ENCODE measurements at places on chromosomes 7 and 10.

DNA sequence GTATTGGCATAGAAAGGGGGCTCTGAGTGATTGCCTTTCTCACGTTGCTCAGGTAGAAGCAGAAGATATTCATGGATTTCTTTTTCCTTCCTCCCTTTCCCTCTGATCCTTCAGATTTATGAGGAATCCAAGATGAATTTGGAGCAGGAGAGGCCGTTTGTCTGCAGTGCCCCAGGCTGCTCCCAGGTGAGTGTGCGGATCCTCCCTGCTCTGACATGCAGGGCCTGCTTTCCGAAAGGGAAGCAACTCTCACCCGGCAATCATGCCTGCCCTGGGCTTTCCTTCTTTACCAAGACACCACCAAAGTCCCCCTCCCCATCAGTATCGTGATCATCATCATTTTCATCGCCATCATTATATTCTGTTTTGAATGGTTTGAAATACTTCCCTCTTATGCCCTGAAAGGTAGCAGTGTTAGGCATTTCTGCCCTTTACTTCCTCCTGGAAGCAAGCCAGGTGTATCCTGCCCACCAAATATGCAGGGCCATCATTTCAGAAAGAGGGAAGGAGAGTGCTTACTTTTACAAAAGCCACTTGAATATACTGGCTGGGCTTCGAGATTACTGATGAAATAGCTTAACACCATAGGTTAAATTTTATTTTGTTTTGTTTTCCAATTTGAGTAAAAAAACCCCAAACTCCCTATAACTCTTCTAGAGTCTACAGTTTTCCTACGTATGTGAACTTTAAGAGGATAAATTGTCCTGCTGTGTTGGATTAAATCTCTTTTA lies 75.9 kb downstream of the CREB5 start:
- H3K36me3 ChIP-seq, result no peaks in the 10 kb centered on the region
- DNase-seq, result no peak
- H3K27ac ChIP-seq, result no peak overlapping the region
- H3K27me3 ChIP-seq, result no peaks in the 10 kb centered on the region

DNA sequence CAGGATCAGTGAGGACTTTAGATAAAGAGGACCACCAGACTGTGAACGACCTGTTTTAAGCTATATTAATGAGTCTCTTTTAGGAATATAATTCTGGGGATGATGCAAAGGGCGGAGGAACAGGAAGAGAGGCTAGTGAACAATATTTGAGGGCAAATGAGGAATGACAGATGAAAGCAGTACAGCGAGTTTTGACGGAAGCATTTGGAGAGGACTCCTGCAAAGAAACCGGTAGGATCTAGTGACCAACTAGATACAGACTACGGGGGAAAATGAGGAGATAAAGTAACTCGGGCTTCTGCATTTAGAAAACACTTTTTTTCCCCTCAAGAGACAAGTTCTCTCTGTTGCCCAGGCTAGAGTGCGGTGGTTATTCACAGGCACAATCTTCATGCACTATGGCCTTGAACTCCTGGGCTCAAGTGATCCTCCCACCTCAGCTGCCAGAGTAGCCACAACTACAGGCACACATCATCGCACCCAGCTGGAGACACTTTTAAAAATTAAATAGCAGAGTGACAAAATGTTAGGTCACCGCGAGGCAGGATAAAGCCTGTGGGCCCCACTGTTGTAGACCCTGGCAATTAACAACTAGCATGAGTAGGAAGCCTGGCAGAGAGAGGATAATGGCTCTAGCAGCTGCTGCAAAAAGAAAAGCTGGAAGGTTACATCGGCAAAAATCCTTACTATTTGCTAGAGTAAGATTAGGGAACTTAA lies 143.2 kb downstream of the SRPK2 start:
- no peak overlapping the region for H3K27ac ChIP-seq
- no peaks in the 10 kb centered on the region for H3K27me3 ChIP-seq
- peaks cover 3% of the 10 kb centered on the region for H3K4me1 ChIP-seq

GRCh38 chr7:40239755-40240303 lies 105.0 kb downstream of the SUGCT start:
- H3K36me3 ChIP-seq, result no peaks in the 10 kb centered on the region
- no peaks in the 10 kb centered on the region for H3K4me1 ChIP-seq
- H3K27ac ChIP-seq, result no peak overlapping the region
- no peaks in the 10 kb centered on the region for H3K27me3 ChIP-seq
- no peak for DNase-seq

- no peaks in the 10 kb centered on the region for H3K4me1 ChIP-seq
- H3K27ac ChIP-seq, result no peak overlapping the region
- H3K36me3 ChIP-seq, result no peaks in the 10 kb centered on the region
- no peaks in the 10 kb centered on the region for H3K27me3 ChIP-seq
Observed at GRCh38 chr7:135098391-135098790, 49.5 kb upstream of the TMEM140 start.

GRCh38 chr10:48745662-48746245 lies 61.1 kb downstream of the WDFY4 start:
- no peaks in the 10 kb centered on the region for H3K4me1 ChIP-seq
- H3K36me3 ChIP-seq, result no peaks in the 10 kb centered on the region
- no peaks in the 10 kb centered on the region for H3K27me3 ChIP-seq
- DNase-seq, result no peak
- no peak overlapping the region for H3K4me3 ChIP-seq

DNA sequence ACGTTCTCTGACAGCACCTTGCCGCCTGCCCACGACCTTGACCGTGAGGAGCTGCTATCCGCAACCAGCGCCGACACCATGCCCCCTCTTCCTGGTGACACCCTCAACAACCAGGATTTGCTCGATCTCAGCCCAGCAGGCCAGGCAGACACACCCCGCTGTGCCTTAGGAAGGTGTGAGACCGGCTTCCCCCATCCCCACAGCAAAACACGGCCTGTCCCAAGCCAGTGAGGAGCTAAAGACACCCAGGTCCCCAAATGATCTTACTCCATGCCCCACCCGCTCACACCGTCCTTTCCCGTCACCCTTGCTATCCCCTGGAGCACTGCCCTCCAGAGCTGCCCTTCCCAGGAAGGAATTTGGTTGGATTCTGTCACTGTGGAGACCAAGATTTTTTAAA lies 21.3 kb upstream of the TTYH3 start:
- DNase-seq, result no peak
- no peaks in the 10 kb centered on the region for H3K36me3 ChIP-seq
- no peak overlapping the region for H3K4me3 ChIP-seq
- H3K4me1 ChIP-seq, result peaks cover 11% of the 10 kb centered on the region
- H3K27ac ChIP-seq, result no peak overlapping the region

DNA sequence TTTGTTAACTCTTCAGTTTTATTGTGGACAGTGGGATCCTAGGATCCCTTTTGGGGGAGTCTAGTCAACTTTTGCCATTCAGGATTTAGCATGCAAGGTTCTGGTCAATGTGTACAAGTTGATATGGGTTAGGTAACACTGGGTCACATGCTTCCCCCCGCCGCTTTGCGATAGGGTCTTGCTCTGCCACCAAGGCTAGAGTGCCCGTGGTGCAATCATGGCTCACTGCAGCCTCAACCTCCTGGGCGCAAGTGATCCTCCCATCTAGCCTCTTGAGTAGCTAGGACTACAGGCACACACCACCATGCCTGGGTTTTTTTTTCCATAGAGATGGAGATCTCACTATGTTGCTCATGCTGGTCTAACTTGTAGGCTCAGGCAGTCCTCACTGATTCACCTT lies 3.2 kb upstream of the CSGALNACT2 start:
- no peak overlapping the region for H3K27ac ChIP-seq
- H3K4me1 ChIP-seq, result no peaks in the 10 kb centered on the region
- no peak overlapping the region for H3K4me3 ChIP-seq
- DNase-seq, result no peak
- no peaks in the 10 kb centered on the region for H3K36me3 ChIP-seq

- no peak overlapping the region for H3K27ac ChIP-seq
- H3K27me3 ChIP-seq, result no peaks in the 10 kb centered on the region
- no peaks in the 10 kb centered on the region for H3K4me1 ChIP-seq
- no peaks in the 10 kb centered on the region for H3K36me3 ChIP-seq
Observed at GRCh38 chr10:108567899-108568752, 1355.2 kb downstream of the XPNPEP1 start.

GRCh38 chr10:64771253-64772050 lies 1250.3 kb downstream of the REEP3 start:
- no peak for DNase-seq
- H3K4me3 ChIP-seq, result no peak overlapping the region
- H3K4me1 ChIP-seq, result no peaks in the 10 kb centered on the region

- H3K4me3 ChIP-seq, result no peak overlapping the region
- H3K36me3 ChIP-seq, result no peaks in the 10 kb centered on the region
- peak overlapping the region; percentile 67 for H3K27ac ChIP-seq
- no peaks in the 10 kb centered on the region for H3K27me3 ChIP-seq
- H3K4me1 ChIP-seq, result no peaks in the 10 kb centered on the region
- DNase-seq, result no peak
Observed at GRCh38 chr7:74272305-74273038, 16.7 kb upstream of the CLIP2 start.

DNA sequence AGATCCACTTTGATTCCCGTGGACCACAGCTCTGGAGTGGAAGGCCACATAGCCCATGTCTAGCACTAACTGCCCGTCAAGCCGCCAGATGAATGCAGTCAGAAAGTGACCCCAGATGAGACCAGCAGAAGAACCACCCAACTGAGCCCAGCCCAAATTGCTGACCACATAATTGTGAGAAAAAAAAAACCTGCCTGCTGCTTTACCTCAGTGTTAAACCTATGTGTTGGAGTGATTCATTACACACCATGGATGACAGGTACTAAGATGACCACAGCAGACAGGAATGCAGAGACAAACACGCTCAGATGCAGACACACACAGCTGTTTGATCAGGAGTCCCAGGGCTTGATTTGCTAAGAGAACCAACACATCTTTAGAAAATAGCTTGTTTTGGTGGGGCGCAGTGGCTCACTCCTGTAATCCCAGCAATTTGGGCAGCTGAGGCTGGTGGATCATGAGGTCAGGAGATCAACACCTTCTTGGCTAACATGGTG lies 168.1 kb upstream of the PPP2R2D start:
- H3K27me3 ChIP-seq, result no peaks in the 10 kb centered on the region
- H3K4me3 ChIP-seq, result no peak overlapping the region
- H3K27ac ChIP-seq, result no peak overlapping the region
- no peaks in the 10 kb centered on the region for H3K36me3 ChIP-seq
- H3K4me1 ChIP-seq, result no peaks in the 10 kb centered on the region
- DNase-seq, result no peak

- DNase-seq, result no peak
- H3K4me1 ChIP-seq, result no peaks in the 10 kb centered on the region
- no peaks in the 10 kb centered on the region for H3K36me3 ChIP-seq
- no peaks in the 10 kb centered on the region for H3K27me3 ChIP-seq
Observed at GRCh38 chr7:148838905-148839304, 45.2 kb downstream of the EZH2 start.

DNA sequence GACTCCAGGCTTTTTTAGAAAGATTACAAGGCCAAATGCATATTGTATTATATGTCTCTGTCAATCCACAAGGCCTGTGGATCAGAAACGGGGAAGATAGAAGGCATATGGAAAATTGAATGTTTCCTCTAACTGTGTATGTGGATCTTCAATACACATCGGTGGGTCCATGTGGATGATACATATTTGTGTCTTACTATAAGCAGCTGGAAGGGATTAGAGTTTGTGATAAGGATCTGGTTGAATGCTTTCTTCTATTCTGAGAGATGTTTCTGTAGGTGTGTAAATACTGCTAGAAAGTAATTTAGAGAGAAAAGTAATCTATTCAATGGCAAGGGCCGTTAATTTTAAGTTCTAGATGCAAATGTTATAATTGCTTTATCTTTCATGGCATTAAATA lies 137.8 kb upstream of the AKR1E2 start:
- no peak overlapping the region for H3K4me3 ChIP-seq
- H3K27me3 ChIP-seq, result no peaks in the 10 kb centered on the region
- DNase-seq, result no peak
- H3K27ac ChIP-seq, result no peak overlapping the region
- H3K4me1 ChIP-seq, result no peaks in the 10 kb centered on the region

DNA sequence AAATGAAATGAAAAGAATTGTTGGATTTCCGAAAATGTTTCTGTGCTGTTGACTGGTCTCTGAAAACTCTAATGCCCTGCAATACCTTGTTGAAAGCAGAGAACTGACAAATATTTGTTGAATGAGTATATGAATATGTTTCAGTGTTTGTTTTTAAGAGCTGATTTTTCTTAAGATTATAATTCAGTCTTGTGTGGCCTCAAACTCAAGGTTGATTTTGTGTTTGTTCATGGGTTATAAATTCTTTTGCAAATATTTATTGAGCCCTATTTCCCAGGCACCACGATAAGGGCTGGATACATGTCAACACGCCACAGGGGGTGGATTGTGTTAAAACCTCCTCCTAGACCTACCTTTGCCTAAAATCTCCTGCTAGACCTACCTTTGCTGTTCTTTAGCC lies 203.9 kb upstream of the PLPP4 start:
- H3K27me3 ChIP-seq, result no peaks in the 10 kb centered on the region
- no peaks in the 10 kb centered on the region for H3K4me1 ChIP-seq
- no peaks in the 10 kb centered on the region for H3K36me3 ChIP-seq
- no peak overlapping the region for H3K4me3 ChIP-seq

- H3K36me3 ChIP-seq, result no peaks in the 10 kb centered on the region
- no peak for DNase-seq
- no peaks in the 10 kb centered on the region for H3K27me3 ChIP-seq
- no peak overlapping the region for H3K27ac ChIP-seq
- no peak overlapping the region for H3K4me3 ChIP-seq
- no peaks in the 10 kb centered on the region for H3K4me1 ChIP-seq
Observed at GRCh38 chr7:35019179-35019729, 18.0 kb downstream of the DPY19L1 start.

DNA sequence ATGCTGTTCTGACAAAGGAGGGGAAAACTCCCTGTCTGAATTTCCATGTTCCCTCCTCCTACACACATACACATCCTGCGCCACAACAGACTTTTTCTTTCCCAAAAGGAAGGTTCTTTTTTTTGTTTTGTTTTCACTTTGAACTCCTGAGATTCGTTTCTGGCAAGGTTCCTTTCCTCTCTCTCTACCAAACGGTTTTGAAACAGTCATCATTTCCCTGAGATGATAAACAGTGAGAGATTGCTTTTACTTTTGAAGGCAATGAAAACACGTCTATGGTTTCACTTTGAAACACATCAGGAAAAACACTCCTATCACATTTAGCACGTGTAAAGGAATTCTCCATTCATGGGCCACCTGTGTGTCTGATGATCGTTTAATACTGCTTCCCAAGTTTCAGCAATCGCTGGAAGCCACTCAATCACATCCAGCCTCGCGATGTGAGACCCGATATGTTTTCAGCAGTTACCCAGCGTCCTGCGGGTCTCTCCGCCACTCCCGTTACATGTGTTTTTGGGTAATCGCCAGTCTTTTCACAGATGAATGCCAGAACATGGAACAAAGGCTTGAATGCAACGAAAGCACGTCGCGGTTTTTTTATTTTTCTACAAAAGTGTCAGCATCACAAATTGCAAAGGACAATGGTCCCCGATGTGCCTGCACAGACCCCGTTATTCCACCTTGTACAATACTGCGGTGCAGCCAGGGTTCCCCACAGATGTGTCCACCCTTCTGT lies 62.8 kb upstream of the CUX1 start:
- no peaks in the 10 kb centered on the region for H3K36me3 ChIP-seq
- H3K27me3 ChIP-seq, result no peaks in the 10 kb centered on the region
- no peak overlapping the region for H3K27ac ChIP-seq
- H3K4me3 ChIP-seq, result peak overlapping the region; percentile 25
- DNase-seq, result no peak

GRCh38 chr7:30888747-30889146 lies 22.9 kb upstream of the AQP1 start:
- no peak overlapping the region for H3K27ac ChIP-seq
- no peaks in the 10 kb centered on the region for H3K36me3 ChIP-seq
- H3K4me3 ChIP-seq, result no peak overlapping the region
- DNase-seq, result no peak
- H3K27me3 ChIP-seq, result no peaks in the 10 kb centered on the region
